ENCODE measurements at places on chromosomes 7 and 10.

- DNase-seq = no peak
Measured at GRCh38 chr7:931871-932650, 22.4 kb downstream of the ADAP1 start.

DNA sequence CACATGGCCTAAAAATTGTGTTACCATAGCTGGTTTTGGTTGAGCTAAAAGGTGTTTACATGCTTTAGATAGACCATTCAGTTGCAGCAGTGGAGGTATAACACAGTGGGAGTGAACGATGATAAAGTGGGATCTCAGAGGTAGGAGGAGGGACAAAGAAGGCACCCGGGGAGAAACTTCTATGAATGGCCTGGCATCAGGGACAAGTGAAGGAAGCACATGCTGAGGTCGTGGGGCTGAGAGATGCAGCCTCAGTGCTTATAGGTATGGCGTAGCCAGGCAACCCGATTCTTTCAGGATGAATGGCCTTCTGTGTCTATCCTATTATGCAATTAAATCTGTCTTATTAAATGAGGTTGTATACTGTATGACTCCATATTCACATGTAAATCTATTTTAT, 3.9 kb upstream of the CDK6 start:
- no peak for DNase-seq

DNA sequence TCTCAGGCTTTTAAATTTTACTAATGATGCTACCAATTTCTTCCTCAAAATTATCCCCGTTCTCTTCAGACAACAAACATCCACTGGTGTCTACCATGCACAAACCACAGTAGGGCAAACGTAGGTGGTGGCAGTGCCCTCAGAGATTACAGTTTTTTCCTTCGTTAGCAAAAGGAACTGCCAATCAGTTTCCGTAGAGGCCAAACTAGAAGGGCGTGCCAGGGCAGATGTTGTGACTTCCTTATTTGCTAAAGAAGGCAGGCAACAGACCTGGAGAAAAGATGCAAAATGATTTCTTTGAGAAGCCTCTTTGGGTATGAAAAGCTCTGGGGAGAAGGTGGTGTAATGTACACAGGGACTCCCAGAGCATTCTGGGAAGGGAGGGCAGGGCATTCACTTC, 7.6 kb upstream of the FAM180A start:
- no peak for DNase-seq

DNA sequence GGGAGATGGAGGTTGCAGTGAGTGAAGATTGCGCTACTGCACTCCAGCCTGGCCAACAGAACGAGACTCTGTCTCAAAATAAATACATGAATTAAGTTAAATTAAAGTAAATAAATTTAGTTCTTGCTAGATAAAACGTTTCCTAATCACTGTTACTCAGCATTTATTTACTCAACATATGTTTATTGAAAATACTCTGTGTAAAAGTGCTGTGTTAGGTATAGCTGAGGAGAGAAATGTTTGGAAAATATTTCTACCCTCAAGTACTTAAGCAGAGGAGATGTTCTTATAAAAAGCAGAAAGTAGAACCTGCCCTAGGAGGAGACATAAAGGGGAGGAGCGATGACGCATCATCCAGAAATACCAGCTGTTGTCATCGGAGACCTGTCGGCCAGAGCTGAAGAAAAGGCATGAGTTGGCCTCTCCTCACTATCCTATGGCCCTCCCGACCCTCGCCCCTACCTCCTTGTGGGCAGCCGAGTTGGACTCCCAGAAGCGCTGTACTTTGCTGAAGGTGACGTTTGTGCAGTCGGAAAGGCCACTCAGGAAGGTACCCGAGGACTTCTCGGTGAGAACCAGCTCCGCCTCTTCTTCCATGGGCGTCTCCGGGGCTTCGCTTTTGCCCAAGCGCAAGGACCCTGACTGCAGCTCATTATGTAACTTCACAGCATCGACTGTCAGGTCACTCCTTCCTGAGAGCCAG, 1.1 kb downstream of the RRP12 start:
- no peak for DNase-seq

DNA sequence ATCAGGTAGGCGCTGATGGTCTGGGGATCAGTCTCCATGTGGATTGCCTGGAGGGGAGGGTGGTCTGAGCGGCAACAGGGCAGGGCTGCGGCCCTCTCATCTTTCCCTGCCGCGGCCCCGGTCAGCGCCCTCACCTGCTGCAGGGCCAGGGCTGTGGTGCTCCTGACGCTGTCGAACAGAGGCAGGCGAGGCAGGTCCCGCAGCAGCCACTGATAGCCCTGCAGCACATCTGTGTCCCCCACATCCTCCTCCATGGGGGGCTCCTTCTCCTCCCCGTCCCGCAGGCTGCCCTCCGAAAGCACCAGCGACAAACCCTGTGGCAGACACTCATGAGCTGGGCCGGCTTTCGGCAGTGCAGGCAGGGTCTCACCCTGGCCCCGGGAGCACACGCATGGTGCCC, 19.0 kb downstream of the INTS1 start:
- DNase-seq = no peak

DNA sequence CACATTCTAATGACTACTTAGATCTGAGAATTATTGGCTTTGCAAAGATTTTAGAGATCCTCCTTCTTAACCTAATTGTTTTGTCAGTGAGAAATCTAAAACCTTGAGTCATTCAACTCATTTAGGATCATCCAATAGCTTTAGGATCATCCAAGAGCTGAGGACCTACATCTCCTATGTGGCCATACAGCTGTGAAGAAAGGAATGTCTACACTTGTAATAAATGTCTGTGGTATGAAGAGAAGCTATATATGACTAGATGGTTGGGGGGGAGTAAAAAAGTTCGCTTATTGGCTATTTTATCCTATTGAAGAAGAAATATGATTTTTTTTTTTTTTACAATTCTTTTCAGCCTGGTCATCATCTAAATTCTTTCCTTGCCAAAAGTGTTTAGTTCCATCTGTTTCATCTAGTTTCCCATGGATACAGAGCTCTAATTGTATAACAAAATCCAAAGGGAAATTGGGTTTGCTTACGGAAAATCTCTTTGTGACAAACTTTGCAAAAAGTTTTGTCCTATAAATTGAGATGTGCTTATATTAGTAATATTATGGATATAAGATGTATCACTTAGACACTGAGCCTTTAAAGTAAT, 196.7 kb downstream of the PRKG1 start:
- DNase-seq = no peak

- DNase-seq = no peak
Measured at GRCh38 chr10:17019696-17020095, 109.9 kb downstream of the CUBN start.

DNA sequence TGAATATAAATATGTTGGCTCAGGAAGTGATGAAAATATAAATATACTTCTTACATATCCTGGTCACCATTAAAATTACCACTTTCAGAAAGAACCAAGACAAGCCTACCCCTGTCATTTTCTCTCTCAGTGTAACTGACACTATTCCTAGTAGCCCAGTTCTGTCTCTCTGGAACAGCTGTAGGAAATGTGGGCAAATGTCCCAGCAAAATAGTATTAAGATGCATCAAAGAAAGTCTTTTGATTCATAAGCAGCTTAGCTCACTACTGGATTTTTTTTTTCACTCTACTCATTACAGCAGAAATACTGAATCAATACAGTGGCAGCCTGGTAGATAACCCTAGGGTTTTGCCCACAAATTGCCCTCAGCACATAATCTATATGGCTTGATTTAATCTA, 290.9 kb downstream of the DNAJB9 start:
- DNase-seq = no peak

- no peak for DNase-seq
Measured at GRCh38 chr10:102419269-102420180, 940 bp upstream of the PSD start.

GRCh38 chr7:63077841-63078240, 920.8 kb upstream of the ZNF722 start:
- no peak for DNase-seq

DNA sequence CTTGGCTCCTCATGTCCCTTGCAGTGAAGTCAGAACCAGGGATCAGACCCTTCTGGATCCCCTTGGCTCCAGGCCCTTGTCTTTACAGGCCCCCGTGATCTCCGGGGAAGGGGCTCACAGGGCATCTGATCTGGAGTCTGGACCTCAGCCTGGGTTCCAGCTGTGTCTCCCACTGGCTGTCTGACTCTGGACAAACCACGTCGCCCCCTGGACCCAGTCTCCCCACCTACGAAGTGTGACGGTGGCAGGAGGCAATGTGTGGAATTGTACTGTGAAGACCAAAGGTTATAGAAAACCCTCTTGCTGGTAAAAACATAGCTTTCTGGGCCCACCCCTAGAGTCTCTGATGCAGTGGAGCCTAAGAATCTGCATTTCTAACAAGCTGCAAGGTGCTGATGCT, 15.5 kb upstream of the C10orf71 start:
- no peak for DNase-seq

GRCh38 chr10:86367152-86367951, 757 bp upstream of the GRID1 start:
- no peak for DNase-seq

- DNase-seq = no peak
Measured at GRCh38 chr10:104328896-104329710, 9.2 kb downstream of the ITPRIP start.

DNA sequence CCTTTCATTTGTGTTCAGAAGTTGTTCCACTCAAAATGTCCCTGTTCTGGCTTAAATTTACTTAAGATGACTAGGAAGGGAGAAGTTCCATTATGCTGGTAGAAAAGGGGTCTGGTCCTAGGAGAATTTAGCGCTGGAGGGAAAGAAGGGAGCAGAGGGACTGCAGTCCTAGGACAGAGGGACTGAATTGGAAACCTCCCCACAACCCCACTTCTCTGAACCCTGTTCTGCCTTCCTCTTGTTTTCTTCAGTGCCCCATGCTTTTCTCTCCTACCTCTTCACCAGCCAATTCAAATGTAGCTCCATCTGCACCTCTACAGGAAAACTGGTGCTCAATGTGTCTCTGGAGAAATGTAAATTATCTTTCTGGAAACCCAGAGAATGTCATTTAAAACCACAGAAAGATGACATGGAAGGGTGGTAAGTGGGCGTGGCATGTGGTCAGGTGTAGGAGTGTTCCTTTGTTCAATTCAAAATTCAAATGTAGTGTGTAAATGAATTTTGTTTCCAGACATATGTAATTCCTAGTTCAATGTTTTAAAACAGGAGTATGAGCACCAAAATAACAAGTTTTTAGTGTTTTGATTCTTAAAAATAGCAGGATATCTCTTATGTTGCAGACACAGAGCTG, 24.0 kb upstream of the RHOBTB1 start:
- no peak for DNase-seq

DNA sequence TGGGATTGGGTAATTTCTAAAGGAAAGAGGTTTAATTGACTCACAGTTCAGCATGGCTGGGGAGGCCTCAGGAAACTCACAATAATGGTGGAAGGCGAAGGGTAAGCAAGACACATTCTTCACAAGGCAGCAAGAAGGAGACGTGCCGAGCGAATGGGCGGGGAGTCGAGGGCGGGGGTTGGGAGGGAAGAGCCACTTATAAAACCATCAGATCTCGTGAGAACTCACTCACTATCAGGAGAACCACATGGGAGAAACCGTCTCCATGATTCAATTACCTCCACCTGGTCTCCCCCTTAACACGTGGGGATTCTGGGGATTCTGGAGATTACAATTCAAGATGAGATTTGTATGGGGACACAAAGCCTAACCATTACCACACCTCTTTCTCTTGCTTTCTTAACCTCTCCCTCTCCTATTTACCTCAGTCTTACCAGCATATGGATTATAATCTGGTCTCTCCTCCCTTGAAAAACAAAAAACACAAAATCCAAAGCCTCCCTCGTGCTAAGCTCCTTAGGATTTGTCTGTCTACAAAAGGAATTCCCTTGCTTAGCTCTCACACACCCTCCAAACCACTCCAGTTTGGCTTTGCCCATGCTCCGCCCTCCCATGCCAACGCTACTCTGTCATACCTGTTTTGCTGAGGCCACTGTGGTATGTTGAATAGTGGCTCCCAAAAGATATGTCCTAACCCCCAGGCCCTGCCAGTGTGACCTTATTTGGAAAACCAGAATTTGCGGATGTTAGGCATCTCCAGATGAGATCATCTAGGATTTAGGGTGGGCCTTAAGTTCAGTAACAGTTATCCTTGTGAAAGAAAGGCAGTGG, 19.6 kb upstream of the EFCAB10 start:
- no peak for DNase-seq

GRCh38 chr7:132113536-132114371, 462.5 kb downstream of the PLXNA4 start:
- DNase-seq = no peak

- no peak for DNase-seq
Measured at GRCh38 chr10:91111060-91111459, 109.4 kb upstream of the PCGF5 start.

- DNase-seq = no peak
Measured at GRCh38 chr7:151141855-151142685, 25.4 kb downstream of the GBX1 start.

GRCh38 chr7:155189590-155189989, 108.1 kb upstream of the INSIG1 start:
- no peak for DNase-seq

Data from GM12864 (cell line).